ENCODE measurements at places on chromosomes 12 and 14.

- DNase-seq, result no peak
Observed at GRCh38 chr12:40106655-40107054, 774 bp upstream of the SLC2A13 start.

DNA sequence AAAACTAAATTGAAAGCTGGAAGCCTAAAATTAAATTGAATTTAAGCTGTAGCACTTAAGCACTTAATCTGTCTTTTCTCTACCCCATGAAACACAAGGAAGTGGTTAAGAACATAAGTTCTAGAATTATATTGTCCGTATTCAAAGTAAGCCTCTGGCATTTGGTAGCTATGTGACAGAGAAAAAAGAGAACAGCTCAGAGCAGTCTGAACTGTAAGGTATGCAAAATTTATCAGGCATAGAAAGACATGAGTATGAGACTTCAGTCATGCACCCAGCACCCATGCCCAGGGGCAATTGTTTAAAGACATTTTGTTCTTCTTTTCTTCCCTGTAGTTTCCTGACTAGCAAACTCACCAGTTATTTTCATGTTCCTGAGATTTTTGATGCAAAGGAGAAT, 116.7 kb downstream of the KCNMB4 start:
- DNase-seq, result no peak

GRCh38 chr14:102603293-102603907, 11.0 kb downstream of the RCOR1 start:
- no peak for DNase-seq

GRCh38 chr14:75981426-75982265, at the start of gene TGFB3:
Gene TGFB3 (minus strand): TSS chr14:75981995. CDS start chr14:75980893, 1,102 bp downstream.
- no peak for DNase-seq

GRCh38 chr12:103495469-103496456, at the start of gene C12orf42:
Gene C12orf42 (minus strand): TSS chr12:103495968. CDS start chr12:103478426, 17,542 bp downstream.
- DNase-seq, result peak; percentile 18

GRCh38 chr12:69329669-69330428, 18.3 kb upstream of the LYZ start:
- DNase-seq, result no peak

DNA sequence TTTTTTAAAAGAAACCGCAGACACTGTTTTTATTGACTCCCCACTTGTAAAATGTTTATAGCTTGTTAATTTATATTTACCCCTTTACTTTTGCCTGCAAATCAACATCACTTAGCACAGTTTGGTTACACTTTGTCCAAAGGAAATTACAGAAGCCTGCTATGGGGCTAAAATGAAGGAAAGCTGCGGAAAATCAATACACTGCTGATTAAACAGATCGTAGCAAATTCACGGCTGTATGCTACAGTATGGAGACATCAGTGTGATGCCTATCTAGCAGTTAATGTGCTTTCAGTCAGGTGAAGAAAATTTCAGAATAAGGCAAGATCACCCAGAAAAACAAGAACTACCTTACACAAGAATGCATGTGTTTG, 110.0 kb downstream of the FOXG1 start:
- no peak for DNase-seq

- DNase-seq, result no peak
Observed at GRCh38 chr12:111444314-111444924, 38.7 kb downstream of the SH2B3 start.

- DNase-seq, result no peak
Observed at GRCh38 chr12:111174961-111175345, 193.9 kb downstream of the PHETA1 start.

GRCh38 chr14:60561845-60562746, 53.1 kb downstream of the SIX6 start:
- peak; percentile 56 for DNase-seq

DNA sequence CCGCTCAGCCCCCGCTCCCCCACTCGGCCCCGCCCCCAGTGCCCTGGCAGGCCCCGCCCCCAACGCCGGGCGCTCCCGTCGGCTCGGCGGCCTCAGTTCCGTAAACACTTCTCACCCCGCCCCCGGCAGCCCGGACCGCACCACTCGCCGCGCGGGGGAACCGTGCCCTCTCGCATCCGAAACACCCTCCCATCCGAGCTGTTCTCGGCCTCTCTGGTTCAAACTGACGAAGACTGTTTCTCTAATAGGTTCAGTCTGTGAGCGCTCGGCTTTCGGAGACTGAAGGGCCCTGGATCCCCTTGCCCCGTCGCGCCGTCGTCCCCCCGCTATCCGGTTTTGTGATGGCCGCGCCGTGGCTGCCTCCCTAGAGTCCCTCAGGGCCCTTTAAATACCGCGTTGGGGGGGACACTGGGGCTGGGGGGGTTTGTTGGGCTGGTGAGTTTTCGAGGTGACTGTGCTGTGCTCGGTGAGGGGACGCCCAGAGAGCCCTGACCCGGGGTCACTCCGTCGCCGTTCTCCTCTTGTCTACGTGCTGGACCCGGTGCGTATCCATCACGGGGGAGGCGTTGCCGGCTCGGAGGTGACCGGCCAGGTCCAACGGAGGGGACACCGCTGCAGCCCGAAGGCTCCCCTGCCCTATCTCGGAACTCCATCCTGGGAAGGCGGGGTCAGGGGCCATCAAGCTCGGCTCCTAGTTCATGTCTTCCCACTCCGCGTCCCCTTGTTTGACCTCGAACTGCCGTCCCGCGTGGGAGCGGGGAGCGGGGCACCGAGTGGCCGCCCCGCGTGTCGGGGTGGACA, at the start of gene TCP11L2:
TSS of gene TCP11L2 (plus strand) at position 333 of the 801 bp plus-strand sequence. CDS start 8,343 bp downstream, outside the sequence.
- DNase-seq, result peak; percentile 83

DNA sequence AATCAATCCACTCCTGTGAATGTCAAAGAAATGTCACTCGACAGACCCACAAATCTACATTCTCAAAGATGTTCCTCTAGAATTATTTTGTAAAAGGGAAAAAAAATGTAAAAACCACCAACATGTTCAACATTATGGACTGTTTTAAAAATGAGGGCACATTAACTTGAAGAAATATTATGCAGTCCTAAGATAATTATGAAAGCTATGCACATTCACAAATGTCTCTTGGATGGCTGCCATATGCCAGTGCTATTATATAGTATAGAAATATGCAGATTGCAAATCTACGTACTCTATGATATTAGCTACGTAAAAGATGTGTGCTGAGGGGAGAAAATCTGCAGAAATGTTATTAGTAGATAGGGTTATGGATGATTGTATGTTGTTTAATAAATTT, 334.2 kb downstream of the BMP4 start:
- DNase-seq, result no peak

- no peak for DNase-seq
Observed at GRCh38 chr12:14956024-14956891, 5.1 kb downstream of the ARHGDIB start.

DNA sequence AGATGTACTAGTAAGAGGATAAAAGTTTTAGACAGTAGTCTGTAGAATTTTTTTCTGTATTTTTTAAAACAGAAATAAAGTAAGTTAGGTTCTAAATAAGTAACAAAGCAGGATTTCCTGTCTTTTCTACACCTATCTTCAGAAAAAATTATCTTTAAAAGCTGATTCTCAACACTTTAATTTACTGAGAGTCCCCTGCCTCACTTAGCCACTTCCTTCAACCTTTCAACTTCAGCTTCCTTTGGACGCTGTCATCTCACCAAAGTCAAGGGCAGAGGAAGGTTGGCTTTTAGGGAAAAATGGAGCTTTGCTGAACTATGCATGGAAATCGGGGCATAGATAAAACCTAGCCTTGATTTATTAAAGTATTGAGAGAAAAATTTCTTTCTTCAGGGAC, 44.9 kb upstream of the CERS5 start:
- DNase-seq, result no peak

- DNase-seq, result no peak
Observed at GRCh38 chr14:106875503-106875902, 1349.1 kb downstream of the TMEM121 start.

Data from T-helper 2 cell (primary cell).